ENCODE measurements at places on chromosomes 13 and 19.

GRCh38 chr19:14039181-14039580 is 7.6 kb downstream of the IL27RA start:
- DNase-seq, result no peak

GRCh38 chr13:31314961-31315360 is 115.2 kb downstream of the B3GLCT start:
- DNase-seq, result no peak

DNA sequence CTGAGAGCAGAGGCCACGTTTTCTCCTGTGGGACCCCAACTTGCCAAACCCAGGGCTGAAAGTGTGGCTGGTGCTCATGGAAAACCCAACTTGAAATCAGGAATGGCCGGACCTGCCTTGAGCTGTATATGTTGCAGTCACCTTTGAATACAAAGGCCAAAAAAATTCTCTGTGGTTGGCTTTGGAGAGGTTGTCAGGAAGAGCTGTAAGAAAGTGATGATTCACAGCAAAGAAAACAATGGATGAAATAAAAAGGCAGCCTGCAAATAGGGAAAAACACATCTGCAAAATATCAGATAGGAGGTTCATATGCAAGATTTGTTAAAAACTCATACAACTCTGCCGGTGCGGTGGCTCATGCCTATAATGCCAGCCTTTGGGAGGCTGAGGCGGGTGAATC is 715.8 kb downstream of the UQCRFS1 start:
- DNase-seq, result no peak

GRCh38 chr13:58907347-58907746 is 1256.4 kb downstream of the DIAPH3 start:
- no peak for DNase-seq

DNA sequence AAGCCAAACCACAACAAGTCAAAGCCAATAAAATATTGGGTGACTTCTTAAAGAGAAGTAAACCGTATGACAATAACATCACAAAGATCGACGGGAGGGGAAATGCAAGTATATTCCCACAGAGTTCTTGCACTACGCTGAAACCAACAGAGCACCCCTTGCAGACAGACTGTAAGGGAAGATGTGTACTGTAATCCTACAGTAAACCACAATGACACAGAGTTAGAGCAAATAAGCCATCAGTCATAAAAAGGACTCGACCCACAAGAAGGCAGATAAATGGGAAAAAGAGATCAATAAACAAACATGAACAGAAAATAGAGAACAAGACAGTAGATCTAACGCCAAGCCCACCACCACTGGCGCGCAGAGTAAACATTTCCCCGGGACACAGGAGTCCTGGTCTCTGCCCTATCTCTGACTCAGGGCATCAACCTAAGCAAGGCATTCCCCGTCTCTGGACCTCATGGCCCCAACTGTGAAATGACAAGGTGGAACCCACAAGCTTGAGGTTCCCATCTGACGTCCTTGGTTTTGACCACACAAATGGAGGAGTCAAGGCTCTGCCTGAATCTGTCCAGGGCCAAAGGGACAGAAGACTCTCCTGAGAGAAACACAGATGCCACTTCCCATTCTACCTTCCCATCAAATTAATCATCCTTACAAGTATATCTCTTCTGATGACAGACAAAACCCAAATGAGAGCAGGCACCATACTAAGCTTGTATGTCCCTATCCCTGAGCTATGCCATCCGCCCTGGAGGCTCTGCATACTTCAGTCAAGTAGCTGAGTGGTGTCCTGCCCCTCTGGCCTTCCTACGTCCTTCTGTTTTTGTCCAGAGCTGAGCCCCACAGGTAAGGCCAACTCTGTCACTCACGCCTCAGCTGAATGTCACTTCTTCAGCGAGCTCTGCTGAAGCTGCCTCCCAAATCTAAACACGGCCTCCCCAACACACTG is 15.0 kb downstream of the SAFB2 start:
- DNase-seq, result no peak

- no peak for DNase-seq
These were observed 436.2 kb downstream of the SLITRK6 start for GRCh38 chr13:85362980-85363379.

DNA sequence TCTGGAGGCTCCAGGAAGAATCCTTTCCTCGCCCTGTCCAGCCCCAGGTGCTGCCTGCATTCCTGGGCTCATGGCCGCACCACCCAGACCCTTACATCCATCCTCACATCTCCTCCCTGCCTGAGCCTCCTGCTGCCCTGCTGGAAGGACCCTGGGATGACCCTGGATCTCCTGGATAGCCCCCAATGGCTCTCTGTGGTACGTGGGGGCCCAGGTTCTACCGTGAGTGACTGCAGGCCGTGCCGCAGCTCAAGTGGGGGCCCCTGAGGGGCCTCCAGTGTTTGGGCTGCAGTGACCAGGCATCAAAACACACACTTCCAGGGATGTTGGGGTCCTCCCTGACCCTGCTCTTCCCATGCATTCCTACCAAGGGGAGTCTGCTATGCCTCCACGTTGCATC is 8.3 kb upstream of the MCF2L start:
- no peak for DNase-seq

Data from left lung (tissue), 14 donors.